Gastrocnemius medialis (tissue), 4 donors: ENCODE measurements at places on chromosomes 5 and 9. TPM values are rescaled to one million over a fixed set of nuclear protein-coding genes. Genes with fewer than 3 reads are reported as not detected.
A peak's percentile ranks its signal among the peaks of the same experiment; 100 is the strongest.

RLN1 gene
- total RNA-seq = not detected

ORM1 gene
- total RNA-seq = 92.8 TPM

SLC2A6 gene
- total RNA-seq = 0.98 TPM

MCC gene
- 8.1 TPM for total RNA-seq

IFNB1 gene
- not detected for total RNA-seq

GRCh38 chr9:119959846-119960545 is 590.8 kb upstream of the BRINP1 start:
- no peak for DNase-seq

DNA sequence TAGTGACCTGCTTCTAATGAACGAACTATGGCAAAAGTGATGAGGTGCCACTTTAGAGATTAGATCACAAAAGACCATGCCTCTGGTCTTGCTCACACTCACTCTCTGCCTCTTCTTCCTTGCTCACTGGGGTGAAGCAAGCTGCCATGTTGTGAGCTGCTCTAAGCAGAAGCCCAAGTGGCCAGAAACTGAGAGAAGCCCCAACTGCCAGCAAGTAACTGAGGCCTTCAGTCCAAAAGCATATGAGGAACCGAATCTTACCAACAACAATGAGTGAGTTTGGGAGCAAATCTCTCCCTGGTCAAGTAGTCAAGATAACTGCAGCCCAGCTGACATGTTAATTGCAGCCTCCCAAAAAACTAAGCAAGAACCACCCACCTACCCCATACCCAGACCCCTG is 126.0 kb upstream of the ACO1 start:
- no peak for DNase-seq

DNA sequence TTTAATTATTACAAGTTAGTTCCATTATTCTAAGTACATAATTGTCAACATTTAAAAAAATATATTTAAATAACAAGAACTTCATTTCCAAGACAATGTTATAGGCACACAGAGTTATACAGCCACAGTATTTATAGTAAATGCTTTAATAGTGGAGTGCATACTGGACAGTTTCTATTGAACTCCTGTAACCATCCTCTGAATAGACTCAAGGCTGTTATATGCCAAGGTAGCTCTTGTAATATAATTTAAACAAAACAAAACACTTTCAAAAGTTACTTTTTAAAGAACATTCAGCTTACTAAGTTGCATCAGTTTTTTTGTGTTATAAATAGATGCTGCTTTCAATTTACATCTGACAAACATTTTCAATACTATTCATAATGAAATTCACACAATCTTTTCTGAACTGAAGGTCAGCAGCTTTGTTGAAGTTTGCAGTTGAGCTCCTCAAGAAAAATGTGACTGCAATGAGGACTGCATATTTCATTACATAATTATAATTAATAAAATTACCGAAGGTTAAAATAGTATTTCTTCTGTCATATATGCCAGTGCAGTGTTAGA is 549.9 kb upstream of the CYLC2 start:
- no peak for DNase-seq

- DNase-seq = no peak
Observed at GRCh38 chr9:36192196-36192595, 1.5 kb downstream of the CLTA start.

- DNase-seq = no peak
Observed at GRCh38 chr5:16856531-16856930, 79.6 kb downstream of the MYO10 start.

- no peak for DNase-seq
Observed at GRCh38 chr9:18989865-18990264, 43.1 kb downstream of the SAXO1 start.

- no peak for DNase-seq
Observed at GRCh38 chr9:124369231-124369797, 45.9 kb downstream of the PSMB7 start.

DNA sequence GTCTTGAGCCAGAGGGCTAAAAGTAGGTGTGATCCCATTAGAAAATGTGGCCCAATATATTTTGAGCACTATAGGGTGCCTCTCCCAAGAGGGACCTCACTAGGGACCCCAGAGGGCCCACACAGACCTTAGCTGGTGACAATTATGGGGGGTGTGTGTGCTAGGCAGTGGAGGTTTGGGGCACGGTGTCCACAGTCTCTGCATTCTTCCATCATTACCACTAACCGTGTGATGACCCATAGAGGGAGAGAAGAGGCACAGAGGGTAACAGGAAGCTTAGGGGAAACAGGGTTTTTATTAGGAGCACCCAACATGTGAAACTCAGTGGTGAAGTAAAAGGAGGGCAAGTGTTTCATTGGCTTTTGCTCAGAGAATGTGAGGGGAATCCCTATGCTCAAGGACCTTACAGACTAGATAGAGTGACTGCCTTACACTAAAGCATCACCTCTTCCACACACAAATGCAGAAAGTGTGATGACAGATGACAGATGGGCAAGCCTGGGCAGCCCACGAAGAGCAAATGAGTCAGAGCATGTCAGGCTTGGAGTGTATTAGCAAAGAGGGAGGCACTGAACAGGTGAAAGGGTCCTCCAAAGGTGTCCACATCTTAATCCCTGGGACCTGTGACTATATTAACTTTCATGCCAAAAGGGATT is 2.5 kb upstream of the ACTL7A start:
- no peak for DNase-seq

GRCh38 chr5:120017513-120017912 is 388.2 kb downstream of the FAM170A start:
- DNase-seq = no peak

- DNase-seq = no peak
Observed at GRCh38 chr9:124629600-124629999, 122.4 kb upstream of the NR5A1 start.

GRCh38 chr9:131590907-131591844 is 45.9 kb downstream of the PRRT1B start:
- DNase-seq = peak; percentile 55

DNA sequence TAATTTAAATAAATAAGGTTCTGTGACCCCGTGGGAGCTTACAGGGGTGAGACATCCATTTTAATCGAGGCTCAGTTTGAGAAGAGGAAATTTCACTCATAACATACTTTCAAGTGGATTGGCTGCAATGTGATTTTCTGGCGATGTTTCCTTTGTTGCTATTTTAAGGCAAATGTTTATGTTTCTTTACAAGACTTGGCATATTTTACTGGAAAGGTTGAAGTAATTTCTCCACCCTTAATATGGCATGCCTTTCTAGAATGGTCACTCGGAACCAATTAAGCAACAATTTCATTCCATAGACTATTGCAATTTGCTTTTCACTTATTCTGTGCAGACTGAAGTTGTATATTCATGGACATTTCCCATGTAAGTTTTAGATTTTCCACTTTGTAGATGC is 438.0 kb upstream of the WWC1 start:
- no peak for DNase-seq

DNA sequence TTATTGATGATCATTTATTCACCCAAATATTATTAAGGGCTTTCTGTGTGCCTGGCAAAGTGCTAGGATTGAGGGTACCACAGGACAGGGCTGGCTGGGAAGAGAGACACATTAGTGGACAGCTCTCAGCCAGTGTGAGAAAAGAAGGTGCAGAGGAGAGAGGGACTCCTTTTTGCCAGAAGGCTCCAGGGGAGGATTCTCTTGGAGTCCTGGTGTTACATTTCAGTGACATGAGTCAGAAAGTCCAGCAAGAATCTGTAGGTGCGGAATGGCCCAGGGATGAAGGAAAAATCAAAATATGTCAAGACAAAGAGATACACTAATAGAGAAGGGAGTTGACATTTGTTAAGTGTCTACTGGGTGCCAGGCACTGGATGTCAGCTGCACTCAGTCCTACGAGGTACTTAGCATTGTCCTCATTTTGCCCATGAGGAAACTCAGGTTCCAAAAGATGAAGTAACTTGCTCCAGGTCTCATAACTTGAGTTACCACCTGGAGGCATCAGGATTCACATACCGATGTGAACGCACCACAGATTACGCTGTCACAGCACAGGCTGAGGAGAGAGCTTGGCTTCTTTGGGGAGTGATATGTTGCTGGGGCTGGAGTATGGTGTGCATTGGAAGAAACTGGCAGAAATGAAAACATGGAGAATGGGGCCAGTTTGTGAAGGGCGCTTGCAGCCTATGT is 60.5 kb downstream of the RASGRF2 start:
- DNase-seq = no peak

DNA sequence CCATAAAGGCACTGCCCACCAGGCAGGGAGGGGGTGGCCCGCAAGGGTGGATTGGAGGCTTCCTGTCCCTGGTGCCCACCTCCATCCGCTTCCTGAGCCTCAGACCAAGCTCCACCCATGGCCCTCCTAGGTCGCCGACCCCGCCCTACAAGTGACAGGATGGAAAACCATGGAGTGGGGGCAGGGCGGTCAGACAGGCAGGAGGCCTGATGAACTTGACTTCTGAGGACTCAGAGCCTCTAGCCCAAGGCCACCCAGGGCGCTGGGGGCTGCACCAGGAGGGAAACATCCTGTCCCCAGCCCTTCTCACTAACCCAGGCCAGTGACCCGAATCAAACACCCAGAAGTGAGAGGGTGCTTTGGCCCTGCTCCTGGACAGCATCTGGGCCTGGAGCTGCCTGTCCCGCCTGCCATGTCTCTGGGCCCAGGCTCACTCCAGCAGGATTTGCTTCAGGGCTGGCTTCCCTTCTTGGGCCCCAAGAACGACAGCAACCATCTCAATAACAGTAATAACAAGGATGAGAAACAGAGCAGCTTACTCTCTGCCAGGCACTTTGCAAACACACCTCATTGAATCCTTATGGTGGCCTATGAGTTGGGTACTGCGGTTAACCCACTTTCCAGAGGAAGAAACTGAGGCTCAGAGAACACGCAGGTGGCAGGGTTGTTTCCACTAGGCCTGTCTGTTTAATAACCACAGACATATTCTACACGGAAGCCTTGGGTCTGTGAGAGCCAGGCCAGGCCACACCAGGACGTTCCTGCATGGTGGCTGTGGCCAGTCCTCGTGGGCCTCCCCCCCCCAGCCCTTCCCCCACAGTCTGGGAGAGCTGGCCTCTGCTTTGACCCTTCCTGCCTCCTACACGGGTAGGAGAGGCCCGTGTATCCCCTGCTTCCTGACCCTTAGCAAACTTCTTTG is 4.4 kb upstream of the ST6GALNAC6 start:
- DNase-seq = no peak

DNA sequence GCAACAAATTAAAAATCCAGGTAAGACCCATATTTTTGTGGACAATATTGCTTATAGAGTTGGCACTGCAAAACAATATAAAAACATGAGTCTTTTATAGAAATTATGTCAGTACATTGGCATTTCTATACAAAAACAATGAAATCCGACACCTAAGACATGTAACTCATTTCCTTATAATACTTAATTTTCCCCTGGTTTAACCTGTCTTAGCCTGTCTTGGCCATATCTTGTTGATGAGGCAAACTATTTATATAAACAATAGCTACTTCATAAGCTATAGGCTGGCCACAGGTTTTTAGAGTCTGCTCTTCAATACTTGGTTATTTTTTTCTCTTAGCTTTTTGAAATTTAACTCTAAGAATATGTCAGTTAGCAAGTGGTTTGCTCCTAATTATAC is 44.7 kb upstream of the IZUMO3 start:
- DNase-seq = no peak

DNA sequence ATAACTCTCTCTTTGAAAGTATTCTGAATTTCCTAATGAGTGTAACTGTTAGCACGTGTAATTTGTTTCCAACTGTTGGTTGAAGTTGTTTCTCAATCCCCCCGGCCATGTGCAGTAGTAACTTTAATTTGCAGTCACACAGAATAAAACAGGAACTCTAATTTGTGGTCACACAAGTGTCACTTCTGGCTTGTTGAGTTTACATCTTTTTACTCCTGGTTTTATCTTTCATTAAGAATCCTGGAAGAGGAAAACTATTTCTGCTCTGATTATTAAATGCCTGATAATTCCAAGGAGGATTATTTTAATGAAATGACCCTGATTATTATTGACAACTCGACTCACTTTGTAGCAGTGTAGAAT is 1.2 kb downstream of the SCAMP1 start:
- DNase-seq = no peak

DNA sequence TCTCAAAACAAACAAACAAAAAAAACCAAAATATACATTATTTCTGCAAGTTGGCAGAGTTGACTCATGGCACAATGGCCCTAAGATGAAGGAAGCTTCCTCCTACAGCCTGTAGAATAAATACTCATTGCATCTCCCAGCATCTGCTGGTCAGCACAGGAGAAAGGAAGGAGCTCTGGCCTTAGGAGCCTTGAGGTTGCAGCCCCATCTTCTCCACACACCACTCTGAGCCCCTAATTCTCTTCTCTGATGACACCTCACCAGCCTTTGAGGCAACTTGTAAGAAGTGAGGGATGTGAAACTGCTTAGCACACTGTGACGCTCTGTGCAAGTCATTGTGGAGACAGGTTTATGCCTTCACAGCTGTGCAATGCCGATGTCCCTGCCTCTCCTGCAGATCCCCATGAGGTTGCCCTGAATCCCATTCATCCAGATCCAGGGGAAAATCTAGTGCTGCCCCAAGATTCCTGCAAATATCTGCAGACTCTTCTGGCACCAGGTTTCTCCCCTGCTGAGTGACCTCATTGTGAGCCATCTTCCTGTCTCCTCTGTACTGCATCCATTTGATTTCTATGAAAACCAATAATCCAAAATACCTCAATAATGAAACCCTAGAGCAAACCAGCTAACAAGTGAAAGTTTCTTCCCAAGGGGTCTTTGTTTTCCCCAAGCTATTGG is 65.3 kb upstream of the TGFBR1 start:
- DNase-seq = no peak

GRCh38 chr9:15403155-15403554 is 19.5 kb upstream of the SNAPC3 start:
- DNase-seq = no peak

- peak; percentile 49 for DNase-seq
Observed at GRCh38 chr9:89359751-89360261, 41.5 kb downstream of the SECISBP2 start.
